ENCODE measurements at places on chromosomes 3 and 15.
A peak's percentile ranks its signal among the peaks of the same experiment; 100 is the strongest.

DNA sequence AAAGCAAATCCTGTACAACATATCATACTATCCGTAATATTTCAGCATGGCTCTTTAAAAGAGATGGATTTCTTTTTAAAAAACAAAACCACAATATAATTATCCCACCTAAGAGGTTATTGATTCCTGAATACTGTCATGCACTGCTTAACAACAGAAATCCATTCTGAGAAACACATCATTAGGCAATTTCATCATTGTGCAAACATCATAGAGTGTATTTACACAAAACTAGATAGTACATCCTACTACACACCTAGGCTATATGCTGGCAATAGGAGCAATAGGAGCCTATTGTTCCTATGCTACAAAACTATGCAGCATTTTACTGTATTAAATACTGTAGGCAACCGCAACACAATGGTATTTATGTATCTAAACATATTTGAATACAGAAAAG is 242.0 kb downstream of the NEK10 start:
- no peak for DNase-seq

DNA sequence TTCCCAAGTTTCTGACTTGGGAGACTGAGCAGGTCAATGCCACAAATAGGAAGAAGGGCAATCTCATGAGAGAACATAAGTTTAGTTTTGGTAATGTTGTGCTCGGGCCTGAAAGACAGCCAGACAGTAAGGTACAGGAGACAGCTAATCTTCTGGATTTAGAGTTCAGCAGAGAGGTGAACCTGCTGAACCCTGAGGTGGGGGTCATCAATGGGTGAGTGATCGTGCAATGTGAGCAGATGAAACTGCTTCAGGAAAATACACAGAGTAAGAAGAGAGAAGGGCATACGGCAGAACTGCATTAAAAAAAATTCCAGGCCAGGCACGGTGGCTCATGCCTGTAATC is 23.3 kb downstream of the RUBCN start:
- DNase-seq: no peak

- DNase-seq: no peak
Measured at GRCh38 chr3:56874269-56874668, 72.5 kb upstream of the ARHGEF3 start.

DNA sequence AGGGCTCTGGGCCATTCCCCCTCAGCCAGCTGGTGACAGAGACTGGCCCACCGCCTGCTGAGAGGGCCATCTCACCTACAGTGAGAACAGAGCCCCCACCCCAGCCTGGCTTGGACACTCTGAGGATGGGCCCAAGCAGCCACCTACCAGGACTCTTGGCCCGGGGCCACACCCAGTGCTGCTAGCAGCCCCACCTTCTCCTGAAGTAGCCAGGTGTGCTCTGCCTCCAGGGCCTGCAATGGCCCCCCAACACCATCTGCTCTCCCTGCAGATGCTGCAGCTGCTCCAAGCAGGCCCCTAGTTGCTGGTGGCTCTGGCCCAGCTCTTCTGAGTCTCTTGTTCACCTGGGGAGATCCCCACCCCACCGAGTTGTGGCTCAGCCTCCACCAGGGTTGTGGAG is 6.8 kb upstream of the CLK3 start:
- DNase-seq: no peak

- no peak for DNase-seq
Measured at GRCh38 chr15:42033214-42033873, 12.5 kb upstream of the PLA2G4E start.

DNA sequence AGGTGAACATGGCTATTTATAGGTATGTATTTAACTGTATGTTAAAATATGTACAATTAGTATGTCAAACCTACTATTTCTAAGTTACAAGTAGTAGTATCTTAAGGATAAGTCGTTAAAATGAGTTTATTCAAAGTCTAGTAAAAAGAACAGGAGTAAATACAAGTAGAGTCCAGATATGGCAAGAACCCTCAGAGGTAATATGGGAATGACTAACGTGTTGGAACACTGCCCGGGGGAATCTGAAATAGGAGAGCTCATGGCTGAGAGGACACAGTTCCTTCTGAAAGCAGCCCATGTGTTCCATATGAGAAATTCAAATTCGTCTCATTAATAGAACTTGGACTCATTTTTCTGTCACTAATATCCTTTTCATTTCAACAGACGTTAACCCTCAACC is 158.8 kb downstream of the CLSTN2 start:
- peak; percentile 6 for DNase-seq

DNA sequence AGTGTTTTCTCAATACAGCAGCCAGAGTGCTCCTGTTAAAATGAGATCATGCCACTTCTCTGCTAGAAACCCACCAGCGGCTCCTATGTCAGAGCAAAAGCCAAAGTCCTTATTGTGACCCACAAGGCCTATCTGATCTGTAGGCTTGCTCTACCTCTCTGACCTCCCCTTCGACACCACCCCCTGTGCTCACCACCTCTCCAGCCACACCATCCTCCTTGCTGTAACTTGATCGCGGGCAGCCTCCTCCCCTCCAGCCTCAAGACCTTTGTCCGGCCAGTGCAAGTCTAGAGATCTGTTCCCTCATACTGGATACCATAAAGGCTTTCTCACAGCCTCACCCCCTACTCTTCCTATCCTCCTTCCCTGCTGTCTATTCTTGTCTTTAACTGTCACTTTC is 1.9 kb upstream of the IGDCC4 start:
- no peak for DNase-seq

DNA sequence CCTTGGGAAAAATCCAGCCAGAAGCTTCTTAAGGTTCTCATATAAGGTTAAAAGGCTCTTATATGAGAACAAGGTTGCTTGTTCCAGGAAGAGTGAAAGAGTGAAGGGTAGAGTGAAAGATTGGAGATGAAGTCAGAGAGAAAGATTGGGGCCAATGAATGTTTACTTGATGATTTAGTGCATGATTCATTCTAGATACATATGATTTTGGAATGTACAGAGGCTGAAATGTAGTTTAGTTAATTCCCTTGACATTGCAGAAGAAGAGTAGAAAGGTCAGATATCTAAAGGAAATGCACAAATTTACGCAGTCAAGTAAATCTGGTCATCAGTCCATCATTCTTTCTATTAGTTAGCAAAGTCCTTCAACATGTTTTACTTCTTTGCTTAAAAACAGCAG is 619.8 kb upstream of the ZNF717 start:
- no peak for DNase-seq

GRCh38 chr15:91114301-91114700 is 14.2 kb downstream of the SV2B start:
- DNase-seq: no peak

- no peak for DNase-seq
Measured at GRCh38 chr3:18046131-18046915, 303.9 kb upstream of the TBC1D5 start.

DNA sequence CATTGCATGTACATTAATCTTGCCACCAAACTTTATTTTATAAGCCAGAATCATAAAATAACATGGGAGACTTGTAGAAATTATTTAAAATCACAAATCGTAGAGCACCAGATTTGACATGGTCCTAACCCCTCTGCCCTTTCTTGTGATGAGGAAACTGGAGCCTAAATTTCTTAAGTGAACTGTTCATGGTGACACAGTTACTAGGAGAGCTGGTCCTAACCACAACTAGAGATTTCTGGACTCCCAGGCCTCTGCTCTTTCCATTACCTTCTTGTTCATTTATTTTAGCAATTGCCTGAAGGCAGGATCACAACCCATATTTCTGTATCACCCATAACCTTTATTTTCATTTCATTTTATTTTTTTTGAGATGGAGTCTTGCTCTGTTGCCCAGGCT is 352.5 kb downstream of the LPP start:
- no peak for DNase-seq

- no peak for DNase-seq
Measured at GRCh38 chr3:16462679-16463078, 50.8 kb downstream of the RFTN1 start.

DNA sequence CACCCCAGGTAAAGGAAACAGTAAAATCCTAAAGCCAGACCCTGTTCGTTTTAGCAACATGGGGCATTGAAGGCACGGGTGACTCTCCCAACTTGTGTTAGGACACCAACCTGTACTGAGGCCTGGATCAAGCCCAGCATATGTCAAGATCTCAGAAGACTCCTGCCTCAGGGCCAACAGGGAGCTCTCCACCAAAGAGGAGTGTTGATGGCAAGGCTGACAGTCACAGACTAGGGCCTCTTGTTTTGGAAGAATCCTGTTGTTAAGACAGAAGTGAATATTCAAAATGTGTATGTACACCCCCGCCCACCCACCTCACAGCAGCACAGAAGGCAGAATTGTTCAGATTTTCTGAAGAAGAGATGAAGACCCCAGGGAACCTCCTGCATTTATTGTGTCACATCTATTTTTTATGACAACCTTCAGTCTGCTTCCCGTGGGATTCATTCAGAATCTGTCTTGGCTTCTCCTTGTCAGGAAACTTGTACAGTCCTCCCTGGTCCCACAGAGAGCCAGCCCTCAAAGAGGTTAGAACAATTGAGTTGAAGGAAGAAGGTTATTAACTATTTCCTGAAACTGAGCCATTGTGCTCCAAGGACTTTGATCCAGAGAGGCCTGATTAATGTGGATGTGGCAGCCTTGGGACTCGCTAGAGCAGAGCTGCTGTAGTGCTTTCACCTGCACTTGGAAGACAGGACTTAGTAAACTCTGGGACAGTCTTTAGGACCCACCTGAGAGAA is 61.7 kb upstream of the PLXNA1 start:
- DNase-seq: no peak

GRCh38 chr3:143135150-143135549 is 15.6 kb downstream of the CHST2 start:
- DNase-seq: peak; percentile 79

- DNase-seq: no peak
Measured at GRCh38 chr3:38353151-38353550, 6.6 kb downstream of the XYLB start.

DNA sequence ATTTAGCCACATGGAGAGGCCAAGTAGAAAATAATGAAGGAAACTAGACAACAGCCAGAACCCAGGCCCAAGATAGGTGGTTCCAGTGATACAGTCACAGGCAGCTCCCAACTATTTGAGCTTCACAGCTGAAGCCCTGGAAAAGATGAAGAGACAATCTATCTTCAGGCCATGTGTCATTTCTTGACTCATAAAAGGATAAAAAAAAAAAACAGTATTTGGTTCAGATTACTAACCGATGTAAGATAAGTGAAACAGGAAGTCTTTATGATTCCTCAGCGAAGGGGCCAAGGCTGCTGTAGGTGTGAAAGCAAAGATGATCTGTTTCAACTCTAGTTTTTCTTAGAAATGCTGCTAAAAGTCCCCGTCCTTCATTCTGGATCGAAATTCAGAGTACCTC is 394.6 kb downstream of the ZNF385D start:
- DNase-seq: no peak

GRCh38 chr15:31004220-31004733 is 12.8 kb upstream of the MTMR10 start:
- DNase-seq: no peak

GRCh38 chr3:151837057-151837456 is 23.1 kb downstream of the AADAC start:
- peak; percentile 41 for DNase-seq

GRCh38 chr3:71062037-71062932 is 521.2 kb downstream of the FOXP1 start:
- no peak for DNase-seq

GRCh38 chr3:10344147-10344943 is 23.4 kb upstream of the SEC13 start:
- no peak for DNase-seq

Measured in AG04450 (cell line).